ENCODE measurements at places on chromosomes 2 and 18.

DNA sequence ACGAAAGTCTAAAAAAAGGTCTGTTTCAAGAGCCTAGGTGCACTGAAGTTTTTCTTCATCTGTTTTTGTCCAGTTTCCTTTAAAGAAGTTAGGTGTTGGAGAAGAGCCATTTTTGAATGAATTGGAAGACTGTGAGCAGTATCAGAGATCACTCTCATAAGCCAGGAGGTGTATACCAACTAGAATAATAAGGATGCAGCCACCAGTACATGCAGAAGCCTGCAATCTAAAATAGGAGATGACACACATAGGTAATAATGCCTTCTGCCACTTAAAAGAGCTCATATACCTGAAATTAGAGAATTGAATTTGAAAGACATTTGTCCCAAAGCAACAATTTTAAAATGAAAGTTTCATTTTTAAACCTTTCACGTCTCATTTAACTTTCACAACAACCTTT lies 81.7 kb downstream of the RBMS1 start:
- no peak for DNase-seq

DNA sequence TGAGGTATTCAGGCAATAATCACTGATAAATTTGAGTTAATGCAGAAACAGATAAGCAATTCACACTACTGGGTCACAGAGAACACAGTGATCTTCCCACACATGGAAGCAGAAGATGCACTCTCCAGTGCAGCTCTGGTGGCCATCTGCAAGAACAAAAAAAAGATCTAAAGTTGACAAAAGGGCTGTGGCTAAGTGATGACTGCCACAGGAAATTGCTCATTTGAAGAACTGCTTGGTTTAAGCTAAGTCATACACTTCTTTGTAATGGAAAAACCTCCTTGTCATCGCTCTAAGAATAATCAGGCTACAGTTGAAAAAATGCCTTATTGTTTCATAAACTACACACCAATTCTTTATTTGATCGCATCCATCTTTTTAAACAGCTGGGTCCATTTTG lies 115.1 kb downstream of the DTNB start:
- no peak for DNase-seq

DNA sequence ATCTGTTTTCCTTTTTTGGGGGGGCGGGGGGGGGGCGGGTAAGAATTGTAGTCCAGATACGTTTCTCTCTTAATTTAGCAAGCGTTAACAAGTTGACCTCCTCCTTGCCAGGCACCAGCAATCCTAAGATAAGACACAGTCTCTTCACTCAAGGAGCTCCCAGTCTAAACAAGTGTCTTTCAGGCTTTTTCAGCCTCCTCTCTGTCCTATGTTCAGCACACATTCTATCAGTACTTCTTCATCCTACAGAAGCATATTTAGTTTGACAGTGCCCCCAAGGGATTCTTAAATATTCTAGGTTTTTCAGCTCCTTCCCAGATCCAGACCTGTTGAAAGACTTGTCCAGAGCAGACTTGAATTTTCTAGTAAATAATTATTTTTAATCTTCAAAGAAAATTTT lies 2.7 kb downstream of the PPP1CB start:
- no peak for DNase-seq

DNA sequence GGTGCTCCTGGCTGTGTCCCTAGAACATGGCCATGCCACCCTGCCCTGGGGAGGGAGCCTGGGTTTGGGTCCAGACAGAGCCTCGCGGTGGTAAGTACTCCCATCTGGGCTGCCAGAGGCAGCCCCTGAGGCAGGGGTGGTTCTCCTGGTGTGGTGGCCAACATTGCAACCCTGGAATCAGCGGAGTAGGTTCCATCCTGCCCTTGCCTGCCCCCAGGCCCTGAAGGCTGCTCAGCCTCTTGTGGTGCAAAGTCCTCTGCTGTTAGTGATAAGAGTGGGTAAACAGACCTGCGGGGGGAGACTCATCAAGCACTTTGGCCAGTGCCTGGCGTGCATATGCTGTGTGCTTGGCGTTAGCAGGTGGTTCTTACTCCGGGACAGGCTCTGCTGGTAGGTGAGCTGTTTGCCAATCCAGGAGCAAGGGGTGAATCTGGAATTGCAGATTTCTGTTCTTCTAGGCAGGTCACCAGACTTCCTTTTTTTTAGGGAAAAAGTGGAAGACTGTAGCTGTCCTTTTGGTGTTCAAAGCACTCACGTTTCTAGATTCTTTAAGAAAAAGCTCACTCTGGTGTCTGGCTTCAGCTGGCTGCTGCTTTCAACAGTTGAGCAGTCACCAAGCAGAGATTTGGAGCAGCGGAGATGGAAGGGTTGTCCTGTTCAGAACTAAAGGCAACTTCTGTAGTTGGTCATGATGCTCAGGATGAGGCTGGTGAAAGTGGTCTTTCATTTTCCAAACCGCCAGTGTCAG lies 3.2 kb downstream of the CNNM3 start:
- peak; percentile 81 for DNase-seq

- DNase-seq: no peak
Measured at GRCh38 chr2:84844141-84844540, 36.7 kb downstream of the TRABD2A start.

DNA sequence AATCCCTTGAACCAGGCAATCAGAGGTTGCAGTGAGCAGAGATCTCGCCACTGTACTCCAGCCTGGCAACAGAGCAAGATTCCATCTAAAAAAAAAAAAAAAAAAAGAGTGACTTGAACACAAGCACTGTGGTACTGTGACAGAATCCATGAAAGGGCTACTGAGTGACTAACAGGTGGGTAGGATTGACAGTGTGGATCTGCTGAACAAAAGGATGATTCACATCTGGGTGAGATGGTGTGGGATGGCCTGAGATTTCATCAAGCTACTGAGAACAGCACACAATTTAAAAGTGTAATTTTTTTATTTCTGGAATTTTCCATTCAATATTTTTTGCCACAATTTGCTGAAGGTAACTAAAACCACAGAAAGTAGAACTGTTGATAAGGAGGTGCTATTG lies 13.3 kb upstream of the SP3 start:
- no peak for DNase-seq

DNA sequence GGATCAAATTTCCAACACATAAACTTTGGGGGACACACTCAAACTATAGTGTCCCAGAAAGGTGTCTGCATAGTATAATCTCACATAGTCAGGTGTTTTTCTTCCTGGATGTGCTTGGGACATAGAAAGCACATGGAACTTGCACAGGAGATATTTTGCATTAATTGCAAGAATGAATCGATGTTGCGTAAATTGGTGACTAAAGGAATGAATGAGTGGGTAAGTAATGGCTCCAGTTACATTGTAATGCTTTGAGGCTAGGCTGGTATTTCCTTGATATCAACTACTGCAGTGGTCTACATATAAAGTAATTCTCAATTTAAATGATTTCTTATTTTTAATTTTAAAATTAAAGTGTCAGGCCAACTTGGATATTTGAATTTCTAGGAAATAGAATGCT lies 53.4 kb downstream of the SH3RF3 start:
- DNase-seq: no peak

- DNase-seq: no peak
Measured at GRCh38 chr2:27681841-27682240, 18.2 kb downstream of the SLC4A1AP start.

DNA sequence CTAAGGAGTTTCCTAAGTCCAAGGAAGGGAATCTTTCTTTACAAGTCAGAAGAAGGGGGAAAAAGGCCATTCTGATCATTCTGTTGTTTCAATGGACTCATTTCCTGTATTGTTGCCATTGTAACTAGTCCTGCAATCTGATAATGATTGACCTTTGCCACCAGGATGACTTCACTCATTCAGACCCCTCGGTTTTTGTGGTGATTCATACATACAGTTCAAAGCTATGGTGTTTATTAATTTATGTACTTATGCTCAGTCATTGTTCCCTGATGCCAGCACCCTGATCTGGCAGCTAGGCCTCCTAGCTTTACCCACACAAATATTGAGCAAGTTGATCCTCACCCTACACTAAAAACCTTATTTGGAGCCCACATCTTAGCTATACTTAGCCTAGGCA lies 57.6 kb upstream of the ZNF519 start:
- DNase-seq: no peak

DNA sequence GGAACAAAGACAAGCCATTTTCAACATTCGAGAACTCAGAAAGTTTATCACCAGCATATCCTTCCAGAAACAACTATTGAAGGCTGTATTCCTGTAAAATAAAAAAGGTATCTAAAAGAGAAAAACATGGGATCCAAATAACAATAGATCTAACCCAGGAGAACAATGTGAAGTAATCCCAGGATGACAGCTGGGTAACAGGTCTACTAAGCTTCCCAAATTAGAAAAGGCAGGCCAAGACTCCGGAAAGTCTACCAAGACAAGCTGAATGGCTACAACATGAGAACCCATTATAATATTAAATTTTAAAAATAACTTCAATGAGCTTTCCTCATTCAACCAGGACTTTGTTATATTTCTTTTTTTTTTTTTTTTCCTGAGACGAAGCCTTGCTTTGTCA lies 6.5 kb downstream of the PIAS2 start:
- DNase-seq: no peak

DNA sequence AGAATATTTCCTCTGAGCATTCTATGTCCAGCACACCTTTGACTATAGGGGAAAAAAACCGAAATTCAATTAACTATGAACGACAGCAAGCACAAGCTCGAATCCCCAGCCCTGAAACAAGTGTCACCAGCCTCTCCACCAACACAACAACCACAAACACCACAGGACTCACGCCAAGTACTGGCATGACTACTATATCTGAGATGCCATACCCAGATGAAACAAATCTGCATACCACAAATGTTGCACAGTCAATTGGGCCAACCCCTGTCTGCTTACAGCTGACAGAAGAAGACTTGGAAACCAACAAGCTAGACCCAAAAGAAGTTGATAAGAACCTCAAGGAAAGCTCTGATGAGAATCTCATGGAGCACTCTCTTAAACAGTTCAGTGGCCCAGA lies 79.4 kb upstream of the FAM117B start:
- no peak for DNase-seq

DNA sequence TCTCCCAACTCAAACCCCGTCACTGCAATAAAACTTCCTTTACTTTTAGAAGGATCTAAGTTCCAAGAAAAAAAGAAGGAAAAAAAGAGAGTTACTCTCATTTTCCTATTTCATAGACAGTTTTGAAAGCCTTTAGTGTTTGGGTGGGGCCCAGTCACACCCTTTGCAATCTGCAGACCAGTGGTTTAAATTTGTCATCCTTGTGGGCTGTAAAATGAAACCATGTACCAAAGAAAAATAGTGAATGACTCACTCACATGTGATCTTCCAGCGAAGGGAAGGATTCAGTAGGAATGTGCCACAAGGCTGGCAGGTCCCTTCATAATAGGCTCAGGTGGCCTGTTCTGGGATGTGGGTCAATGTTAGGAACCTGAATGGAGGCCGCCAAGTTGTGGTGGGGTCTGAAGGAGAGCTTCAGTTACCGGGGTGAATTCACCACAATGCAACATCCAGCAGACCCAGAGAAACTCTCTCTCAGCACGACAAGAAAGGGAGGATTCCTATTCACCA lies 28.3 kb downstream of the ANXA4 start:
- DNase-seq: no peak

DNA sequence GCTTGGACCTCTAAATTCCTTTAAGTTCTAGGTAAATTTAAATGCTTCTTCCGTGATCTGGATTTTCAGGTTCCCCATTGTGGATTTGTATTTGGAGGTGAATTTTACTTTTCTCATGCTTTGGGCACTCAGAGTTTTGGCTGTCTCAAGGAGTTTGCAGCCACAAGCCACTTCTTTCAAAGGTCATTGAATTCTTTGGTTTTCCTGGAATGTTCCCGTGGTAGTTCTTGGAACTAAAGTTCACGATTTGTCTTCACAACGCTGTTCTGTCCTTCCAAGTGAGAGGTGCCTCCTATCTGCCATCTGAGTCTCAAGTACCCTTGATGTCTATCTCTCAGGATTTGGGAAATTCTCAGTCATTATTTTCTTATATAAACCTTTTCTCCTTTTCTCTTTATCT lies 1438.7 kb upstream of the ZEB2 start:
- DNase-seq: no peak
